ENCODE measurements at places on chromosomes 2 and 18.

- DNase-seq = no peak
These were observed 12.5 kb downstream of the SNORC start for GRCh38 chr2:232882505-232883115.

DNA sequence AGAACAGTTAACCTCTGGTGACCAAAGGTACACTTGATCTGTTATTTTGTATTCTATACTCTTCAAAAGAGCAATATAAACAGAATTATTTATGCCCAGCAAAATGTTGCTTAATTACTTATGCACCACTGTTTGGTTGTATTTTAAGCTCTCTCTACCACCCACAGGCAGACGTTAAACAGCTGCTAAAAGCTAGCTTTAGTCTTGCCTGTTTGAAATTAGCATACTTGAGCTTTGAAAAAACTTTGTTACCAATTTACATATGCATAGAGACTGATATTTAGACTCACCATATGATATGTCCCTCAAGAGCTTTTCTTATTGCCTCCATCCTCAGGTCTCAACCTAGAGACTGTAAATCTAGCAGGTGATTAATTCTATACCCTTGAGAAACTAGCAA, 426.9 kb downstream of the NR4A2 start:
- DNase-seq = no peak

- no peak for DNase-seq
These were observed 53.2 kb upstream of the MAPRE3 start for GRCh38 chr2:26917135-26917836.

GRCh38 chr2:71455011-71455740, 1.8 kb downstream of the DYSF start:
- no peak for DNase-seq

GRCh38 chr18:2411381-2411960, 159.8 kb downstream of the METTL4 start:
- DNase-seq = no peak

- no peak for DNase-seq
These were observed 84.2 kb upstream of the NCK2 start for GRCh38 chr2:105660489-105660888.
